Fibroblast of skin of right biceps (primary cell): ENCODE measurements at places on chromosomes 1 and 21.

DNA sequence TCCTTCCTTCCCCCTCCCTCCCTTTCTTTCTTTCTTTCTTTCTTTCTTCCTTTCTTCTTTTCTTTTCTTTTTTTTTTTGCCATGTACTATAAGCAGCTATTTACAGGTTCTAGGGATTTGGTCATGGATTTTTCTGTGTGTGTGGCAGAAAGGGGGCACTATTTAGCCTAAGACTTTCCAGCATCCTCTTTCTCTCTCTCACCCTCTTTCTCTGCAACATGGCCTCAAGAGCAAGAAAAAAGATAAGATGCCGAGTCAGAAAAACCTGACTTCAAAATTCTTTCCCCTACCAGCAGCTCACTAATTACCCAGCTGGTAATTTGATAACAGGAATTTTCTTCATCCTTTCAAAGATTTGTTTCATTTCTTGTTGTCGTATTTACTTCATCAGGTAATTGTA lies 458.3 kb upstream of the ADAMTS5 start:
- DNase-seq, result no peak

DNA sequence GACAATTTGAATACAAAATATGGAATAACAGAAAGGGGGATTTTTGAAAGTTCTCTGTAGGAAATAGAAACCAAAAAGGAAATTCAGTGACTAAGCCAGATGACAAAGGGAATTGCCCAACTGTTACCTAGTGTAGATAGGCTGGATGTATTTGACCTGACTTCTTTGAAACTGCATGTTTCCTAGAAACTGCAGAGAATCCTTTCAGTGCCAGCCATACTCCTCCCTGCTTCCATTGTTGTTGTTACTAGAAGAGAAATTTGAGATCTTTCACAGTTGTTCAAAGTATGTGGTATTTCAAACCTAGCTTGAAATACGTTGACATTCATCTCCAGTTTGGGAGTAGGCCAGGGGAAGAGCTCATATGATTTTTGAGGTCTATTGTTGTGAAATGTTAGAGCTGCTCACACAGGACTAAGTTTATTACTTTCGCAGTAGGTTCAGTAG lies 1.8 kb upstream of the GBP5 start:
- peak; percentile 84 for DNase-seq

DNA sequence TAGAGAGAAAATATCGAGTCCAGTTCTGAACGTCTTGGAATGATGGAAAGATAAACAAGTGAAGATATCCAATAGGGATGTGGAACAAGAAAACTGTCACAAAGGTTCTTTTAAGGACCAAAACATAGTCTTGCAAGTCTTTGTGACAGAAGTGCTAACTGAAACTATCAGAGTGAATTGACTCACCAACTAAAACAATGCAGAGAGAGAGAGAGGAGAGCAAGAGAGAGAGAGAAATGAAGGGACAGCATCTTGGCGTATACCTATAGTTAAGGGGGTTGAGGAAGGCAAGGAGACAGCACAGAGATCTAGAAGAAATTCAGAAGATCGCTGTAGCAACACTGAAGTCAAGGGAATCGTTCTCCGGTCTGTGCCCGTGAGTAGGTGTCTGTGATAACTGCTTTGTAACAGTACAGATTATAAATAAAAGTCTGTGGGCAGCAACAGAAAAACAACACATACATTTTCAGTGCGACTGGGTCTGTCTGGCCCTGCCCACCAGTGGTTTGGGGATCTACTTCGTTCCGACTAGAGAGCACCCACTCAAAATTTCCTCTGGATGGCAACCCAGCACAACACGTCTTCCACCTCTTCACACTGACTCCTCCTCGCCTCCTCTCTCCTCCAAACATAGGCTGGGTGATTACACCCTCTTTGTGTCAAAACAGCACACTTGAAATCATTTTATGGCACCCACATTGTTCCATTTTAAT lies 4.8 kb upstream of the COA6 start:
- DNase-seq, result no peak

GRCh38 chr1:206455666-206456344 lies 14.5 kb upstream of the IKBKE start:
- DNase-seq, result peak; percentile 38

DNA sequence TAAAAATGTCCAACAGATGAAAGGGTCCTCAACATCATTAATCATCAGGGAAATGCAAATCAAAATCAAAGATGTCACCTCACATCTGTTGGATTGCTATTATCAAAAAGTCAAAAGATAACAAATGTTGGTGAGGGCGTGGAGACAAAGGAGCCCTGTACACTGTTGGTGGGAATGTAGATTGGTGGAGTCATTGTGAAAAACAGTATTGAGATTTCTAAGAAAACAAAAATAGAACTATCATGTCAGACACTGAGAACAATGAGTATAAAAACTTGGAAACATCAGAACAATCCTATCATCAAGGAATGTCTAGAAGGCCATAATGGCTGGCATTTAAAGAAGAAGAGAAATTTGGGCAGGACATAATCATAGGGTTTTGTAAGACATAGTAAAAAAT lies 209.2 kb upstream of the PTGFR start:
- no peak for DNase-seq

DNA sequence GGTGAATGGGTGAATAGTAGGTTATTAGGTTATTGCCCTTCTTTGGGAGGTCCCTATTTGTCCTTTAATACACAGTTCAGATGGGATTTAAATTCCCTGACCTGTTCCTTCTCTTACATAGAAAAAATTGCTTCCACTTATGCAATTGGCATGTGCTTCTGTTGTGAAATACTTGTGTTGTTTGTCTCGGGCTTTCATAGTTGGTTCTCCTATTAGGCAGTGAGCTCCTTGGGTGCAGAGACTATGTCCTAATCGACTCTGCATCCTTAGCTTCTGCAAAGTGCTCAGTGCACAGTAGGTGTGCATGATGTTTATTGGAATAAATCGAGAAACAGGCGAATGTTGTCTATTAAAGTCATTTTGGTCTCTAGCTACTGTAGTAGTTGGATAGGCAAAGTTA lies 1.3 kb upstream of the PDE4B start:
- peak; percentile 7 for DNase-seq

GRCh38 chr1:67840449-67840848 lies 7.2 kb upstream of the GNG12 start:
- DNase-seq, result peak; percentile 96

- peak; percentile 51 for DNase-seq
These were observed 12.8 kb downstream of the TRAPPC10 start for GRCh38 chr21:44024887-44025353.

DNA sequence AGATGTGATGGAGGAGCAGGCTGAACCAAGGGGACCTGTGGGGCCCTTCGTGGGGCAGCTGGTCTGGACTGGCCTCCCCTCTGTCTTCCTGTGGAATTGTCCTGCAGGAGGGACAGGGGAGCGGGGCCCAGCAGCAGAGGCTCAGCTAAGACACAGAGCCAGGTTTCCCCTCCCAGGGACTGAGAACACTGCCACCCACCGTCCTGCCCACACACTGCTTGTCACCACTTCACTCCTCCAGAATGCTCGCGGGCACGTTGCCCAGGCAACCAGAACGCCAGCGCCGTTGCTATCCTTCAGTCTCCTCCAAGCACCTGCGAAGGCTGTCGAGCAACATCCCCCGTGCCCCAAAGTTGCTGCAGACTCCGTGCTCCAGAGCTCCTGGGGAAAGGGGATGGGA lies 46.4 kb downstream of the AJAP1 start:
- peak; percentile 19 for DNase-seq

- DNase-seq, result peak; percentile 39
These were observed 38.4 kb upstream of the RBM34 start for GRCh38 chr1:235199441-235199840.

- DNase-seq, result no peak
These were observed 382.7 kb downstream of the DPYD start for GRCh38 chr1:97538113-97538512.

DNA sequence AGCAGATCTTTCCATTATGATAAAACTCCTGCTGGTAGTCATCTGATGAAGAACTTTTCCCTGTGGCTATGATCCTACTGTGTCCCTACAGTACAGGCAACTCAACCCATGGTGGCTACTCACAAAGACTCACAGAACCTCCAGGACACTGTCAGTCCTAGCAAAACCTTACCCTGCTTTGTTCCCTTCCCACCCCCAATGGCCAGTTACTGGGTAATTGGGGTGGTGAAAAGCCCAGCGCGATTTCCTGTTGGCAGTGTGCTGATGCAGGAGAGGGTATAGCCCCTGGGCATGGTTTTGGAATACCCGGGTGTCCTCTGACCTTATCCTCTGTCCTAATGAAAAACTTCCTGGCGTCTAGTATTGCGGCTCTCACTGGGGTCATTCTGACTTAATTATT lies 533 bp upstream of the RGL1 start:
- DNase-seq, result no peak

- DNase-seq, result peak; percentile 36
These were observed 21.4 kb downstream of the MYBPH start for GRCh38 chr1:203153989-203154821.

GRCh38 chr21:30271156-30271555 lies 11.6 kb downstream of the KRTAP24-1 start:
- DNase-seq, result peak; percentile 9

DNA sequence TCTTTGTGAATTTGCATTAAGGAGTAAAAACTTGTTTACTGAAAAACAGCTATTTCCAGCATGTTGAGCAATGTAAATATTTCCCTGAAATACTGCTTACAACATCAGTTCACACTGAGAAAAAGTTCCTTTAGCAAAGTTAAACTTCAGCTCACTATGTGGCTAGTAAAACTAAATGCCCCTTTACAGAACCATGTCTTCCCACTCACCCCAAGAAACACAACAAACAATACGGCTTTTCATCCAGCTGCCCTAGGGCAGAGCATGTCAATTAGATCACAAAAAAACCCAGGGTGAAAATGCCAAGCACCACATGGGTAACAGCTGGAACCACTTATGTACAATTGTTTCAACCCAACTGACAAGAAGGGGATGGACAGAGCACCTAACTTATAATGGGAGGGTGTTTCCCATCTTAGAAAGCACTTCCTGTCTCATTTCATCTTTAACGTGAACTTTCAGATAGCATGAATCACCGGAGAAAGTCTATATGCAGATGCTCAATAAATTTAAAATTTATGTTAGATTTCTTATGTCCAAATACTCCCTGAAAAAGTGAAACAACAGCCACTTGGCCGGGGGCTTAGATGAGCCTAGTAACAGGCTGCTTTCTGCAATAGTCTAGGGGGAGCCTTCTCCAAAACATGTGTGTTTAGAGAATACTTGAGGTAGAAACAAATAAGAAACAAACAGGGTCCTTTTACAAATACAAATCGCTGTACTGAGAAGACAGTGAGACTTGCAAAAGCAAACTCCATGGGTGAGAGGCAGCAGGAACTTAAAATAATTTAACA lies 6.6 kb downstream of the NID1 start:
- DNase-seq, result peak; percentile 30

DNA sequence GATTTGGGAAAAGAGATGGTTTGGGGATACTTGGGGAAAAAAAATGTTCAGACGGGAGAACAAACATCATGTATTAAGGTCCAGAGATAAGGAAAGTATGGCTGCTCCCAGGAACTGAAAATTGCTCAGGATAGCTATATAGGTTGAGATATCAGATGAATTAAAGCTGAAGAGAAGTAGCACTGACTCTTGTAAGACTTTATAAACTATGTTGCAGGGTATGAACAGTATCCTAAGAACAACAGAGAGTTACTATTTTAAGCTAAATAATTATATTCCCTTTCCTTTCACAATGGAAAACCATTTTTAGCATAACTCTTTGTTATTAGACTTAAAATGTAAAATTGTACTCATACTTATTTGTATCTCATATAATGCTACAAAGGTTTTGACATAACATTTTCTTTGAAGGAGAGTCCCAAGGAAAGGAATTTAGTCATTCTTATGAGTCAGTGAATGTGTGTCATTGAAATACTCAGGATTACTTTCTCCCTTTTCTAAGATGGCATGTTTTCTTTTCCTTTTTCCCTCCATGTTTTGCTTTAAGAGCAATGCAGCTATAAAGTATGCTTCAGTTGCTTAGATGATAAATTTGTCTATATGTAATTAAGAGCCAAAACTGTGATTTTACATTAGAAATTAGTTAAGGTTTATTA lies 139.4 kb upstream of the KIAA1614 start:
- peak; percentile 72 for DNase-seq

DNA sequence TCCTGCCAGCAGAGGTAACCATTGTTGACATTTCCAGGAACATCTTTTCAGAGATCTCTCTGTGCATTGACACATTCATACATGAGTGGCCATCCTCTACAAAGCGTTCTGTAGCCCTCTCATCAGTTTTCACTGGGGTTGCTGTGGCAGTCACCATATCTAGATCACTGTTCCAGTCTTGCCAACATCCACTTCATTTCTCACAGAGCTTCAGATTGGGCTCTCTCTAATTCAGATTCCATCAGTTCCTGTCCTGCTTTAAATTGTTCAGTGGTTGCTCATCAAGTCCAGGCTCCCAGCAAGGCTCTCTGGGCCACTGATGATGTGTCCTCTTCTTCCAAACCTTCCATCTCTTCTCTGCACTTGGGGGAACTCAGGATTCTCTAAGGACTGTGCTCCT lies 173.7 kb downstream of the KCNJ6 start:
- peak; percentile 61 for DNase-seq

GRCh38 chr21:44814498-44815023 lies 3.3 kb downstream of the SUMO3 start:
- DNase-seq, result no peak

GRCh38 chr1:56821462-56821797 lies 2.2 kb upstream of the FYB2 start:
- DNase-seq, result no peak

- peak; percentile 35 for DNase-seq
These were observed 58.8 kb upstream of the ZNF644 start for GRCh38 chr1:91080650-91081049.

DNA sequence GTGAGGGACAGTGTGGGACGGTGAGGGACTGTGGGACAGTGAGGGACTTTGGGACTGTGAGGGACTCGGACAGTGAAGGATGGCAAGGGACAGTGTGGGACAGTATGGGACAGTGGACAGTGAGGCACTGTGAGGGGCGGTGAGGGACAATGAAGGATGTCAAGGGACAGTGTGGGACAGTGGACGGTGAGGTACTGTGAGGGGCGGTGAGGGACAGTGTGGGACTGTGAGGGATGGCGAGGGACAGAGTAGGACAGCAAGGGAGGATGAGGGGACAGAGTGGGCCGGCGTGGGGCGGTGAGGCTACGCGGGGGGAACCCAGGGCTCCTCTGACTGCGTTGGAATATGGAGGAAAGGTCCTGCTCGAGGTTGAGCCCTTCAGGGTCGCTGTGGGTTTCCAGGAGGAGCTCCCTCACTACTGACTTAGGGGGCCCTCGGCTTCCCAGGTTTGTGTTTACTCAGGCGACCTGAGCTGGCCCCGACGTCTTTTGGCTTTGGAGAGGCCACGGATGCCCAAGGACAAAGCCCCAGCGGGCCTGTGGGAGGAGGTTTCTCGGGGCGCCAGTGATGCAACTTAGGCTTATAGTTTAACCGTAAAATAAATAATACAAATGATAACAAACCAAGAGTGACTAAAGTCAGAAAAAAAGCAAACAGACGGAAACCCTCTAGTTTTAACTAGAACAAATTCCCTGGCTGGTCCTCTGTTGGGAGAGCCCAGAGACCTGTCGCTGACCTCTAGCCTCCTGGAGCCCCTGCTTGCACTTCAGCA lies 1.1 kb upstream of the ERRFI1 start:
- peak; percentile 21 for DNase-seq

GRCh38 chr1:17588048-17588871 lies 48.8 kb downstream of the ARHGEF10L start:
- DNase-seq, result peak; percentile 29
